ENCODE measurements at places on chromosomes 4 and X.
A peak's percentile ranks its signal among the peaks of the same experiment; 100 is the strongest.

- peak; percentile 95 for DNase-seq
These were observed 32.2 kb downstream of the TRMT44 start for GRCh38 chr4:8472689-8473197.

- DNase-seq, result no peak
These were observed 78.0 kb downstream of the COX7B2 start for GRCh38 chr4:46830971-46831454.

DNA sequence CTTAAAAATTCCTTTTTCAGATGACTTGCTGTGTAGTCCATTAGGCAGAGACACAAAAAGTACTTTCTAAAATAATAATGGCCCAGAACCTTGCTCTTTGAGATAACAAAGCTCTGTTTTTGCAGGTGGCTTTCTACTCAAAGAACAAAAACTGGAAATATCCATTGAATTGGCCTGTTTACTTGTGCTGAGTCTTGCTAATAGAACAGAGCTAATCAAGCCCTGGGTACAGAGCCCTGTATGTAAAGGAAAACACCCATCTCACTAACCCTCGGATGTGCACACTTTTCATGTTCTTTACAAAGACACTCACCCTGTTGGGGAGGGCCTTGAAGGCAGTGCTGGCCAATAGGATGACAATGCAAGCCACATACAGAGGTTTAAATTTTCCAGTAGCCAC is 27.0 kb upstream of the LNX1 start:
- DNase-seq, result no peak

- no peak for DNase-seq
These were observed 7.6 kb downstream of the CPLX1 start for GRCh38 chr4:818106-818921.

GRCh38 chr4:119781044-119781443 is 152.4 kb upstream of the PDE5A start:
- no peak for DNase-seq

- DNase-seq, result no peak
These were observed 4.4 kb upstream of the CHM start for GRCh38 chrX:86051741-86052140.

- DNase-seq, result no peak
These were observed 50.5 kb downstream of the F9 start for GRCh38 chrX:139581068-139581467.

- DNase-seq, result no peak
These were observed 86.0 kb upstream of the TET2 start for GRCh38 chr4:105060628-105061027.

DNA sequence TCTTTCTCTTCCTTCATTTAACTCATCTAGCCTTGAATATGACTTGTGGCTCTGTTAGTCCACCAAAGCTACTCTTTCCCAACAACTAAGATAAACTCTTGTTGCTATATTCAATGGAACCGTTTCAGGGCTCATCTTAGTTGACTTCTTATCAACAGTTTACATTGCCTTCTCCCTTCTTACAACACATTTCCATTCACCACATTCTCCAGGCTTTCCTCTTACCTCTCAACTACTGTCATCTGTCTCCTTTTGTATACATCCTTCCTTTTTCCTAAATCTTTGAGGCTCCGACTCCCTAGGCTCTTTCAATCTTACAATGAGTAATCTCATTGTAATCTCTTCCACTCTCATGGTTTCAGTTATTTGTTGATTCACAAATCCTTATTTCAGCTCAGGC is 58.5 kb downstream of the NCAPG start:
- DNase-seq, result no peak

All from fibroblast of skin of back (primary cell).